NCI-H1417 (cell line): ENCODE measurements at places on chromosomes 7 and 10.

GRCh38 chr7:85102813-85103350 lies 84.0 kb downstream of the SEMA3D start:
- no peak for DNase-seq

GRCh38 chr7:34330308-34330707 lies 327.7 kb upstream of the NPSR1 start:
- no peak for DNase-seq

DNA sequence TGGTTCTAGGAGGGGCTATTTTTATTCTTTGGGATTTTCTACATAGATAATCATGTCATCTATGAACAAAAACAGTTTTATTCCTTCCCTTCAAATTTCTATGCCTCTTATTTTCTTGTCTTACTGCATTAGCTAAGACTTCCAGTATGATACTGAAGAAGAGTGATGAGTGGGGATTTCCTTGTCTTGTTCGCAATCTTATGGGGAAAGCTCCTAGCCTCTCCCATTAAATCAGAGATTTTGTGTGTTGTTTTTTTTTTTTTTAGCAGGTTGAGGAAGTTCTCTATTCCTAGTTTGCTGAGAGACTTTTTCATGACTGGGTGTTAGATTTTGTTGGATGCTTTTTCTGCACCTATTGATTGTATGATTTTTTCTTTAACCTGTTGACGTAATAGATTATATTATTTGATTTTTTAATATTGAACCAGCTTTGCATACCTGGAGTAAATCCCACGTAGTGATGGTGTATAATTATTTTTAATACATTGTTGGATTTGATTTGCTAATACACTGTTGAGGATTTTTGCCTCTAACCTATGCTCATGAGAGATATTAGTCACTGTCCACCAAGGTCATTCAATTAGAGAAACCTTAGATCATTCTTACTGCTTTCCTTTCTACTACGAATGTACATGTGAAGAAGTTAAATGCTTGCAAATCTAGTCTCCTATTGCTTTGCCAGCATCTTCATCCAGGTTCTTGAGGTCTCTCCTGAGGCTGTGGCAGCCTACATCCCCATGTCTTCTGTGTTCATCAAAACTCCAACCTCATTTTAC lies 6.5 kb downstream of the ATP5F1C start:
- no peak for DNase-seq

GRCh38 chr10:80292607-80293239 lies 3.3 kb upstream of the MAT1A start:
- DNase-seq = no peak

GRCh38 chr10:114305521-114305925 lies 66.5 kb downstream of the VWA2 start:
- DNase-seq = no peak
